ENCODE measurements at places on chromosomes 3 and 15. TPM values are rescaled to one million over a fixed set of nuclear protein-coding genes. Genes with fewer than 3 reads are reported as not detected.

Gene MINAR1
- polyA plus RNA-seq = 0.76 TPM

Gene GOLGA8O
- polyA plus RNA-seq = not detected

GRCh38 chr3:182631183-182632076 is 161.9 kb upstream of the ATP11B start:
- DNase-seq = no peak

DNA sequence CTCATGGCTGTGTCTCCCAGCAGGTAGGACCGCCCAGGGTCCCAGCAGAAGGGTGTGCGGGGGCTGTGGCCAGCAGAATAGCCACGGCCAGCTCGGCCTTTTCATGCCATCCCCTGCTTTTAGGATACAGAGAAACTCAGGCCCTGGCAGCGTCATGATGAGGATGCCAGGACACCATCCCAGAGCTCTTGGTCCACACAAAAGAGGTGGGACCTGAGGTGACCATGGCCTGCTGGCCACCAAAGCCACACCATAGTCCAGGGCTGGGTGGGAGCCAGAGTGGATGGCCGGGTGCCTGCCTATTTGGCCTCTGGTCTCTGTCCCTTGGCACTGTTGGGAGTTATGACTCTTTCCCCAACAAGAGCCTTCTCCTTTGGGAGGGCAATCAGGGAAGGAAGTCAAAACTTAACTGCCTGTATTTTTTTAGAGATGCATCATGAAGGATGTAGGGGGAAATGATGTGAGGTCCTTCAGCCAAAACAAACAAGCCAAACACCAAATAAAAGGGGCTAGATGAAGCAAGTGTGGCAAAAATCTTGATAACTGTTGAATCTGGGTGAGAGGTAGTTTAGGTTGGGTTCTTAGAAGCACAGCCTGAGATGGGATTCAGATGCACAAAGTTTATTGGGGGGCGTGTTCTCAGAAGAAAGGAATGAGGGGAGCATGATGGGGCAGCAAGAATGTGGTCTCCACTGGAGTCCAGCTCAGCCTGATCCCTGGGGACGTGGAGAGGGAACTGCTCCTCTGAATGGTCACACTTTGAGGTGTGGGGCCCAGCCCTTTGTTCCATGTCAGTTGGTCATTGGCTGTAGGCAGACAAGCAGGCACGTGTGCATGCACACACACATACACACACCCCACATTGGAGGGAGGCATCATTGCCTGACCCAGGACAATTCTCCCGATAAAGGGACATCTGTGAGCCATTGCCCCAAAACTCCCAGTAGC is 33.2 kb downstream of the SMAD6 start:
- DNase-seq = no peak

DNA sequence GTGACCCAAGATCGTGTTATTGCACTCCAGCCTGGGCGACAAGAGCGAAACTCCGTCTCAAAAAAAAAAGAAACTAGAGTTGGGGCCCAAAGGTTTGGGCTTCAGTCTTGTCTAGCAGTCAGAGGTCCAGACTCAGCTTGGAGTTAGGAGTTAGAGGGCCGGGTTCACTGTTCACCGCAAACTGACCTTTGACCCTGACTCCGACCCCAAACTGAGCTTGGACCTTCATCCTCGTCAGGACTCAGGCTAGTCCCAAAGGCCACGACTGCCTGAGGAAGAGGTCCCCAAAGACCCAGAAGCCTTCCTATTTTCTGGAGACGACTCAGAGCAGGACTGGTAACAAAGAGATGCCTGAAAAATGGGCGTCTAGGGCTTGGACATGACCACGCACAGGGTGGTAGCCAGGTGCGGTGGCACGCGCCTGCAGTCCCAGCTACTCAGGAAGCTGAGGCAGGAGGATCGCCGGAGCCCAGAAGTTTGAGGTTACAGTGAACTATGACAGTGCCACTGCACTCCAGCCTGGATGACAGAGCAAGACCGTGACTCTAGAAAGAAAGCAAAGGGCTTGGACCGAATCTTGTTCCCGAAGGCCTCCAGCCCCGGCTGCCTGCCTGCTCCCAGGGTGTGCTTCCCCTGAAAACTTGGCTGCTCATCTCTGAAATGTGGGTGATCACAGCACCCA is 22.8 kb upstream of the RPL29 start:
- DNase-seq = no peak

Measured in AG04450 (cell line).